ENCODE measurements at places on chromosomes 2 and 18.

DNA sequence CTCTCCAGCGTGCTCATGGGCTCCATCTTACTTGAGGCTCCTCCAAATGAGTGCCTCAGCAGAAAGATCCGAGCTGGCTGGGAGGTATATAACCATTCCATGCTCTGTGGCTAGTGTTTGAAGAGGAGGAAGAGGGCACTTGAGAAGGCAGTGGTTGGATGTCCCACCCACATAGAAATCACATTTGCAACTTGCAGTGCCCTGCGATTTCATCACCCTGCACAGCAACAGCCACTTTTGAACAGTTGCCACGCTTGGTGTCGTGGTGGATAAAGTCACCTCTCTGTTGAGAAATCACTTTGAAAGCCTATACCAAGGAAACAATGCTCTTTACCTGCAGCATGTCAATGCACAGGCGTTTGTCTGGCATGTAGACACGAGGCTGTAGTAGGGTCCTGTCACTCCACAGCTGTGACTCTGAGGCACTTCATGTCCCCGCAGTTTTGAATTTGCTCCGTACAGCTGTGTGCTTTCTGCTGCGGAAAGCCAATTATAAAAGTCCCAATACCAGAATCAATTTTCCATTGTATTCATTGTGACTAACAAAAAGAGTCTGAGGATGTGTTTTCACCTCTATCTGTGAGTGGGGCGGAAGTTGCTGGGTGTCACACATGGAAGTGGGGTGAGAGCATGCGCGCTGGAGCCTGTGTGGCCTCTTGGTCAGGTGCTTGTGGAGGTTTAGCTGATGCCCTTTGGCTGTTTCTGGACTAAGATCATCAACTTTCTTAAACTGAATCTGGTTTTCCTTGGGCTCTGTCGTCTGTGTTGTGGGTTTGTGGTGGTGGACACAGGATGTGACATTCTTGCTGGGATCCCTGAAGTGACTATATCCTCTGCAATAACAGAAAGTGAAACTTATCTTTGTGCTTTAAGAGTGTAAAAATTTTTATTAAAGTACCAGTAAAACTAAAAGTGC is 2.8 kb downstream of the CNDP2 start:
- peak; percentile 70 for ATAC-seq

- ATAC-seq: no peak
These were observed 274.5 kb downstream of the MYT1L start for GRCh38 chr2:2056531-2056930.

GRCh38 chr18:13433685-13434084 is 215.1 kb downstream of the LDLRAD4 start:
- no peak for ATAC-seq

DNA sequence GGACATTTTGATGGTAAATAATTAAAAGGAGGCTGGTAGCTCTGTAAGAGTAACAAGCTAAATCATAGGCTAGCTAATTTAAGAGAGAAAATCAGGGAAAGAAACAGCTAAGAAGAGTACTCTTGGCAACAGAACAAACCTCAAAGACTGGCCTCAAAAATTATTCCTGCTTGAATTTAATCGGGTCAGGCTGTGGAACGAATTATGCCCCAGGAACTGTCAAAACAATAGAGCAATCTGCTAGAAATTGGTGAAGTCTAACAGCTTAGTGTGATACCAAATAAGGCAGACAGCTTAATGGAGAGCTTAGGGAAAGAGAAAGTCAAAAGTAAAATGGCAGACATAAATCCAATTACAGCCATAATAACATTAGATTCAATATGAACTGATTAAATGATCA is 215.7 kb downstream of the MREG start:
- no peak for ATAC-seq

DNA sequence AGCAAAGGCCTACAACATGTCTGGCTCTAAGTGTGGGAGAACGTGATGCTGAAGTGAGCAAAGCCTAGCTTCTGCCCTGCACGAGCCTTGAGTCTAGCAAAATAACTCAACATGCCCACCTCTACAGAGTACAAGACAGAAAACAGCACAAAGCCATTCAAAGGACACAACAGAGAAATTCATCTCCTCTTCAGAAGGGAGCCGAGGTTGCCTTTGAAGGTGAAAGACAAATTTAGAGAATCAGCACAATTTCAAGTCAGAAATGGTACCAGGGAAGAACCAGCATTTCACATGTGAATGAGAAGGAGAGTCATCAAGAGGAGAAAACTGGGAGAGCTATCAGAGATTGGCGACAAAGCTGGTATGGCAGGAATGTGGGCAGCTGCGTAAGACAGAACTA is 21.7 kb upstream of the CYTIP start:
- no peak for ATAC-seq

DNA sequence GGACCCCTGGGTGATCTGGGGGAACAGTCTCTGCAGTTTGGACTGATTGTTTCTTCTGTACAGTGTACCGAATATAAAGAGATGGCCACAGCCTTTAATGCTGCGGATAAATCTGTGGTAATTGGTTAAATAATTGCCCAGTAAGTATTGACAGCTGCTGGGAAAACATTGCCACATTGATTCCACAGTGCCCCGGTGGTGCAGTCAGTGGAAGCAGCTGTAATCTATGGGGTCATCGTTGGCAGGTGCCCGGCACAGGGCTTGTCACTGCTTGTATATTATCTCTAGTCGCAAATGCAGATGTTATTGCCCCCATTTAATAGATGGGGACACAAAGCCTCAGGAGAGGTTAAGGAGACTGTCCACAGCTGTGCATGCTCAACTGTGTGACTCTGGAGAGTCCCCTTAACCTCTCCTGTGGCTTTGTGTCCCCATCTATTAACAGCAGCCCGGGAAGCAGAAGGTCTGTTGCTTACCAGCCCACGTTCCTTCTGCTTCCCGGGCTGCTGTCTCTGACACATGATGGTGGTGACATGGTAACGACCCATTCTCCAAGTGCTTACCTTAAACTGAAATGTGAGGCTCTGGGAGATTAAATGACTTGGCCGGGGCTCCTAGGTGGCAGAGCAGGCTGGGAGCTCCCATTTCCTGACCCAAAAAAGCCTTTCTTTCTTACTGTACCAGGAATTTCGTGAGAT is 76.9 kb downstream of the NCK2 start:
- peak; percentile 46 for ATAC-seq

DNA sequence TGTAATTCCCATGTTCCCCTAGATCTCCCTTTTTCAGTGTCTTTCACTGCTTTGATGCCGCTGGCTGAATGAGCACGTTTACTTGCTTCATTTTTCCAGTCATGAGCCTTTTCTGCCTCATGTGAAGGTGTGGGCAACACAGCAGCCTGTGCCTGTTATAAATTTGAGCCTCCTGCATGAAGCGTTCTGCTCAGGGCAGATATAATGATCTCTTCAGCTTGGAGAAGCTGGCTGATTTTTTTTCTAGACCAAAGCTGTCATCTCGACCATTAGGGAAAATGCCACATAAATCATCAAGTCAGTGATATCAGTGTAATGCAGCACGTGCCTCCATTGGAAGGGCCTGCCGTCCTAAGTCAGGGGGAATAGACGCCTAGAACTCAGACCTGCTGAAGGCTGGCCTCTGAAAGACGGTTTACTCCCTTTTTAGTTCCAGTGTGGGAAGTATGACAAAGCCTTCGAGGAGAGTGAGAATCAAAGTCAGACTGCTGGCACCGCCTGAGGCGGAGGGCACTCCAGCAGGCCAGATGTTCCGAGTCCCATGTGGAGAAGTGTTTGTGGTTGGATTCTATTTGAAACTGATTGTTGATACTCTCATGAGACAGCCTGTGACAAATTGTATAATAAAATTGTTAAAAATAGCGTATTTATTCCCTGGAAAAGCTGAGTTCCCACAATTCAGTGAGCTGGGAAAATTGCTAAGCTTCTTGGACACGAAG is 196.5 kb downstream of the MYO1B start:
- ATAC-seq: no peak

DNA sequence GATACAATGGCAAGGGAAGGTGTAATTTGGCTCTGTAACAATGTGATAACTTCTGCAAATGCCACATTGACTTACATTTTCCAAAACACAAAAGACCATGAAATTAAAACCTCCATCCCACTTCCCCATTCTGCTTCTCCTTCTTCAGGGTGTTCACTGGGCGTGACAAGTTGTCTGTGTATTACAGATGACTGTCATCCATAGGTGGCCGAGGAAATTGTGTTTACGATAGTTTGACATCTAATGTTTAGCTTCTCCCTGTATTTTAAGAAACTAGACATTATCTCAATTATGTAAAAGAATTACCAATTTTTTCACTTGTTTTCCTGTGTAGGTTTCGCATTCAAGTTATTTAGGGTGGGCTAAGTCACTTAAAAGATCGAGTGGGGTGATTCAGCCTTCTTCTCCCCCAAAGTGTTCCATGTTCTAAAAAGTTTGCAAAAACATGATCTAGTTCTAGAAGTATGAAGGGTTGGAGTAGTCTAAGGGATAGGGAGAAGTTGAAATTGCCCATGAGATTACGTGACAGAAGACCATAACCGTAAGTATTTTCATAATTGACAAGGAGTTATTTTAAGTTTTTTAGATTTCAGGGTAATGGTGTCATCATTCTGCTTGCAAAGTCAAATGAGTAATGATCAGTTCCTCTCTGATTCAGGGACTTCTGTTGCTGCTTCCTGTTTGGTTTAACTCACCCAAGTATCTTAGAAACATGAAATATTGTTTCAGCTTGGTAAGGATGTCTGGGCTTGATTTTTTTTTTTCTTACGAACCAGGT is 25.2 kb upstream of the CYTIP start:
- peak; percentile 72 for ATAC-seq

GRCh38 chr2:218465987-218466633 is 47.2 kb downstream of the VIL1 start:
- no peak for ATAC-seq

GRCh38 chr2:37149626-37150322 is 7.0 kb downstream of the EIF2AK2 start:
- peak; percentile 87 for ATAC-seq

GRCh38 chr2:228447266-228447915 is 265.9 kb upstream of the SPHKAP start:
- no peak for ATAC-seq

GRCh38 chr18:25052511-25052921 is 299.4 kb downstream of the ZNF521 start:
- ATAC-seq: no peak

DNA sequence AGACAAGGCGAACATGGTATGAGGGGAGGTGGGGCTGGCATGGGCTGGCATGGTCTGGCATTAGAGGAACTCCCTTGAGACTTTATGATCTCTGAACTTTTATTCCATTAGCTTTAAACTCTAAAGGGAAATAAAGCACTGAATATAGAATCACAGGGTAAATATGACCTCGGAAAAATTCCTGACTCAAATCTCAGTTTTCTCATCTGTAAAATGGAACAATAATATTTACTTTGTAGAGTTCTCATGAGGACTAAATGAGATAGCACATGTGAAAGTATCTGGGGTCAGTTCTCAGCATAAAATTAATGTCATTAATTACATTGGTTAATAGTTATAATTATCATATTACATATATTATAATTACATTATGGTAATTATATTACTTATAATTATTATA is 65.9 kb downstream of the ARHGAP25 start:
- ATAC-seq: no peak

DNA sequence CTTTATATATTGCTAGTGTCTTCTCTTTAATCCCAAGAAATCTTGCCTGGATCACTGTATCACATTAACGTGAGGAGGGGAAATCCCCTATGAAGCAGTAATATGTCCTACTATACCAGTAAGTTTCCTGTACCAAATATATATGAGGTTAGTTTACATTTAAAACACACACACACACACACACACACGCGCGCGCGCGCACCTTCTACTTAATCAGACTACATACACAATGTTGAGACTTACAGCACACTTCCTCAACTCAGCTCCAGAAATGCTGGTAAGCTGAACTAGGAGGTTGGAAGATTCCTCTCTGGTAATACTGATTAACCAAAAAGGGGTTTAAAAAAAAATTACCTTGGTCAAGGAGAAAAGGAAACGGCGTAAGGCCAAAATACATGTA is 49.3 kb downstream of the USP34 start:
- ATAC-seq: no peak

DNA sequence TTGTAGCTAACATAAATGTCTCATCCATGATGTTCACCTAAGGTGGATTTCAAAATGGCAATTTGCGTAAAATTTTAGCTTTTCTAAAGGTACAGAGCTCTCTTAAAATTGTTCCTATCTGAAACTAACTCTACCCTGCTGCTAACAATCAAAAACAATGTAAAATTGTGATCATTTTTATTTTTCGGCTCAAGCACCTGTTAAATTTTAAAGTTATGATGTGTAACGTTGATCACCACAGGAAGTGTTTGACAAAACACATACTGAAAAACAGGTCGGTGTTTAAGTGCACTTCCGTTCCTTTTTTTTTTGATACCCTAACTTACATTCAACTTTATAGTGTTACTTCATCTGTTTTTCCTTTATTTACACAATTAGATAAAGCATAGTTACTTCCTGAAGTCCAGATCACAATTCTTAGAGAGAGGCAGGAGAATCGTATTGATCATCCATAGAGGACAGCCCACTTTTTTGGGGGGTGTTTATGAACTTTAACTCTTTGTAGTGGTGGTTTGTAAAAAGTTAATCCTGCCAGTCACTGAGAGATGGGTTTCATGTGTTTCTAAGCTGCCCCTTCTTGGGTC is 6.0 kb upstream of the NCK2 start:
- peak; percentile 47 for ATAC-seq

- ATAC-seq: no peak
These were observed 54.2 kb upstream of the CTDP1 start for GRCh38 chr18:79625195-79625923.

DNA sequence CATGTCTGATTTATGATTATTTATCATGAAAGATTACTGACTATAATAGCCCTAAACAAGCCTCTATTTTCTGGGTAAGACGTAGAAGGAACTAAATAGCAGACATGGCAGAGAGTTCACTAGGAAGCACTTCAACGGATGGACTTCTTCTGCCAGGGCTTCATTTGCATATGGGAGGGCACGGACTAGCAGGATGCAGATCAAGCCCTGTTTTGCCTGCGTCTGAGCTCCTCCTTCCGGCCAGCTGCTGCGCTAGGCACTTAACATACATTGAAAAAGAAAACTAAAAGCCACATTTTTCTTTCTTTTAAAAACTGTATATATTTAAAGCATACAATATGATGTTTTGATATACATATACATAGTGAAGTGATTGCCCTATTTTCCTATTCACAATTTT is 340.0 kb upstream of the MEX3C start:
- ATAC-seq: no peak

- peak; percentile 59 for ATAC-seq
These were observed 57.5 kb upstream of the AGPS start for GRCh38 chr2:177334940-177335543.

GRCh38 chr2:174568425-174568824 is 29.2 kb downstream of the WIPF1 start:
- ATAC-seq: peak; percentile 83

- ATAC-seq: no peak
These were observed 431.9 kb upstream of the HS6ST1 start for GRCh38 chr2:128750328-128751165.

All from activated T-helper 17 cell treated with anti-CD3 and anti-CD28 coated beads, Interleukin-2, amount 50 U/mL, for 72 hours (primary cell).